ENCODE measurements at places on chromosomes 16 and 17. TPM values are rescaled to one million over a fixed set of nuclear protein-coding genes. Genes with fewer than 3 reads are reported as not detected.

Gene PRRT2
- 71.4 TPM for total RNA-seq

Gene CTRL
- total RNA-seq = 0.40 TPM

Gene PCGF2
- 23.8 TPM for total RNA-seq

Gene ASIC2
- 0.87 TPM for total RNA-seq

Gene CWC25
- total RNA-seq = 15.2 TPM

Gene DOC2B
- total RNA-seq = 0.34 TPM

Gene HS3ST3B1
- 21.2 TPM for total RNA-seq

Gene FBXW10B
- not detected for total RNA-seq

Gene CMTM2
- not detected for total RNA-seq

Gene B4GALNT2
- total RNA-seq = not detected

Gene GNAO1
- total RNA-seq = 1.9 TPM

Gene ZFHX3
- total RNA-seq = 1.5 TPM

Gene C1QTNF8
- not detected for total RNA-seq

- H3K4me1 ChIP-seq = no peaks in the 10 kb centered on the region
- H3K4me3 ChIP-seq = no peak overlapping the region
- H3K27ac ChIP-seq = no peak overlapping the region
- DNase-seq = no peak
- H3K27me3 ChIP-seq = no peaks in the 10 kb centered on the region
These were observed 16.8 kb downstream of the SDR42E1 start for GRCh38 chr16:81994485-81994884.

- DNase-seq = peak; percentile 79
- H3K4me1 ChIP-seq = no peaks in the 10 kb centered on the region
- no peak overlapping the region for H3K4me3 ChIP-seq
- H3K27ac ChIP-seq = peak overlapping the region; percentile 31
These were observed 8.2 kb downstream of the SYNGR2 start for GRCh38 chr17:78176548-78177025.

- H3K4me1 ChIP-seq = peaks cover 14% of the 10 kb centered on the region
- DNase-seq = no peak
- H3K27ac ChIP-seq = no peak overlapping the region
- peaks cover 8% of the 10 kb centered on the region for H3K36me3 ChIP-seq
- peak overlapping the region; percentile 93 for H3K4me3 ChIP-seq
These were observed 730 bp downstream of the KAT7 start for GRCh38 chr17:49789243-49789578.

- H3K4me1 ChIP-seq = peaks cover 17% of the 10 kb centered on the region
- no peaks in the 10 kb centered on the region for H3K36me3 ChIP-seq
- no peak overlapping the region for H3K4me3 ChIP-seq
- no peak for DNase-seq
- no peaks in the 10 kb centered on the region for H3K27me3 ChIP-seq
These were observed 5.1 kb downstream of the UBN1 start for GRCh38 chr16:4852221-4852872.

GRCh38 chr17:3959295-3959899 is 4.8 kb downstream of the ATP2A3 start:
- no peaks in the 10 kb centered on the region for H3K36me3 ChIP-seq
- DNase-seq = no peak
- H3K27ac ChIP-seq = no peak overlapping the region
- peaks cover 45% of the 10 kb centered on the region for H3K27me3 ChIP-seq
- H3K4me1 ChIP-seq = peaks cover 6% of the 10 kb centered on the region

DNA sequence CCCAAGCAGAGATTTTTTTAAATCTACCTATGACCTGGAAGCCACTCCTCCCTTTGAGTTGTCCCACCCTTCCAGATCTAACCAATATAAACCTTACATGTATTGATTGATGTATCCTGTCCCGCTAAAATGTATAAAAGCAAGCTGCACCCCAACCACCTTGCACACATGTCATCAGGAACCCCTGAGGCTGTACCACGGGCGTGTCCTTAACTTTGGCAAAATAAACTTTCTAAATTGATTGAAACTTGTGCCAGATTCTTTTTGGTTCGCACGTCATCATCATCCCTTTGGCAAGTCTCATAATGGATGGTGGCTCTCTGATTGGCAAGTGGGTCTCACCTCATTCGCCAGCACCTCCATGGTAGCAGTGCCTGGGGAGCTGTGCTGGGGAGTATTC is 60.2 kb downstream of the CNGB1 start:
- no peak overlapping the region for H3K4me3 ChIP-seq
- peaks cover 7% of the 10 kb centered on the region for H3K27me3 ChIP-seq
- H3K27ac ChIP-seq = no peak overlapping the region
- DNase-seq = no peak

GRCh38 chr16:85413691-85414663 is 199.1 kb upstream of the GSE1 start:
- no peaks in the 10 kb centered on the region for H3K36me3 ChIP-seq
- H3K4me1 ChIP-seq = no peaks in the 10 kb centered on the region
- no peaks in the 10 kb centered on the region for H3K27me3 ChIP-seq
- no peak overlapping the region for H3K27ac ChIP-seq

- no peak overlapping the region for H3K4me3 ChIP-seq
- no peaks in the 10 kb centered on the region for H3K36me3 ChIP-seq
- H3K27me3 ChIP-seq = no peaks in the 10 kb centered on the region
- no peak overlapping the region for H3K27ac ChIP-seq
These were observed 412.8 kb downstream of the KIF2B start for GRCh38 chr17:54235571-54235970.

DNA sequence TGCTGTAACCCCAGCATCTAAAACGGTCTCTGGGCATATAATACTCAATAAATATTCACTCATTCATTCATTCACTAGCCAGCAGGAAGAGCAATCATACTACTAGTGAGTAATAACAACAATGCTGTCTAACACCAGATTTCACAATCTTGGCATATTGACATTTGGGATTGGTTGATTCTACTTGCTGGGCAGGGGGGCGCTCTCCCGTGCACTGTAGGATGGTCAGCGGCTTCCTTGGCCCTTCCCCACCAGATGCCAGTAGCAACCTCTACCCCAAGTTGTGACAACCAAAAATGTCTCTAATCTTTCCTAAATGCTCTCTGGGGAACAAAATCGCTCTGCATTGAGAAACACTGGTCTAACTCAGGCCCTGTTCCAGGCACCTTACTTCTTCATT is 20.7 kb downstream of the WFDC1 start:
- no peak overlapping the region for H3K27ac ChIP-seq
- no peak overlapping the region for H3K4me3 ChIP-seq
- DNase-seq = no peak
- H3K27me3 ChIP-seq = peaks cover 29% of the 10 kb centered on the region
- no peaks in the 10 kb centered on the region for H3K4me1 ChIP-seq

- peaks cover 5% of the 10 kb centered on the region for H3K4me1 ChIP-seq
- H3K27ac ChIP-seq = no peak overlapping the region
- no peak for DNase-seq
These were observed 37.4 kb upstream of the CCL1 start for GRCh38 chr17:34400301-34400931.

DNA sequence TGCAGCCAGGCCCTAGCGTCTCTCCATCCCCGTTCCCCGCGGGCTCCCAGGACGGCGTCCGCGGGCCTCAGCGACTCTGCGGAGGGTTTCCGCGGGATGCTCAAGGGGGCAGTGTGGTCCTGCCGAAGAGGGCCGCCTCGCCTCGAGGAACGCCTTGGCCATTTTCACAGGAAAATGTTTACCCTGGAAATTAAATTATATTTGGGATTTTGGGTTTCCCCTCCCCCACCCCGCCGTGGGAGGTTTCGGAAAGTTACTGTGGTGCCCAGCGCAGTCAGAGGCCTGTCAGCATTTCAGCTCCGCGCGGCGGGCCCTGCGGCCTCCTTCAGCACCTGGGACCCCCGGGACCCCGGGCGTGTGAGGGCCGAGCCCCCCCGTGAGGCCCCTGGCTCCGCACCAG is 94.5 kb downstream of the PCTP start:
- no peak overlapping the region for H3K27ac ChIP-seq
- DNase-seq = peak; percentile 84
- H3K4me3 ChIP-seq = peak overlapping the region; percentile 37
- no peaks in the 10 kb centered on the region for H3K4me1 ChIP-seq
- H3K27me3 ChIP-seq = peaks cover 7% of the 10 kb centered on the region

DNA sequence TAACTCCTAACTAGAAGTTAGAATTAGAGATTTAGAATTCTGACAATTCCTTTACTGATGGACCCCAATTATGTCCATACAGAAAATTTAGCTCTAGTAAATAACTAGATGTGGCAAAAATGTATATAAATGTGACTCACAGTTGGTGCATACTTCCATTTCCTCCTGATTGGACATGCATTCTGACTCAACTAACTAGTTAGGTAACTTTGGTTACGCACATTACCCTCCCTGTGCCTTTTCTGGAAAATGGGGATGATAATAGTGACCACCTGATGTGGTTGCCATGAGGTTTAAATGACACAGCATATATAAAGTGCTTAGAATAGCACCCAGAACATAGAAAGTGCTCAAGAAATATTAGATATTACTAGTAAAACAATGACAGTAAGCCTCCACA is 550.0 kb upstream of the SALL1 start:
- no peak overlapping the region for H3K4me3 ChIP-seq
- no peak for DNase-seq
- no peaks in the 10 kb centered on the region for H3K27me3 ChIP-seq
- no peaks in the 10 kb centered on the region for H3K4me1 ChIP-seq
- no peaks in the 10 kb centered on the region for H3K36me3 ChIP-seq

DNA sequence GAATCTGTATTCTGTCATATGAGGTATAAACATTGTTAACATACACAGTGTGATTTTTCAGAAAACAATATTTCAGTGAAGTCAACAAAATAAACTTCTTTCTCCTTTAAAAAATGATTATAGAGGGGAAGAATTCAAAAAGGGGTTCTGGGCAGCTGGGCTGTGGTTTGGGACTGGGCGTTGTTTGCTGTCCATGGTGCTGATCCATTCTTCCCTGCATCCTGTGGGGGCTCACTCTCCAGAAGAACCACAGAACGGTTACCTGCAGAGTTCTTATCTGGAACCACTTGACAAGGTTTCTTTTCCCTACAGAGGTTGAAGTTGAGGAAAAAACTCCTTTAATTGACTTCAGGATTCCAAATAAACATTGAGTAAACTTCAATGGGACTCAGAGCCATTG is 1091.0 kb downstream of the CDH8 start:
- no peak overlapping the region for H3K4me3 ChIP-seq
- no peaks in the 10 kb centered on the region for H3K36me3 ChIP-seq
- DNase-seq = peak; percentile 79
- H3K27ac ChIP-seq = no peak overlapping the region
- H3K4me1 ChIP-seq = no peaks in the 10 kb centered on the region
- H3K27me3 ChIP-seq = no peaks in the 10 kb centered on the region

- H3K36me3 ChIP-seq = no peaks in the 10 kb centered on the region
- no peak for DNase-seq
- H3K4me1 ChIP-seq = peaks cover 16% of the 10 kb centered on the region
- peaks cover 41% of the 10 kb centered on the region for H3K27me3 ChIP-seq
- H3K4me3 ChIP-seq = no peak overlapping the region
These were observed 4.5 kb downstream of the ABCC3 start for GRCh38 chr17:50638966-50639713.

- H3K27ac ChIP-seq = no peak overlapping the region
- DNase-seq = no peak
- no peaks in the 10 kb centered on the region for H3K27me3 ChIP-seq
- peaks cover 17% of the 10 kb centered on the region for H3K4me1 ChIP-seq
These were observed 59.2 kb downstream of the TBC1D16 start for GRCh38 chr17:79976451-79976850.

DNA sequence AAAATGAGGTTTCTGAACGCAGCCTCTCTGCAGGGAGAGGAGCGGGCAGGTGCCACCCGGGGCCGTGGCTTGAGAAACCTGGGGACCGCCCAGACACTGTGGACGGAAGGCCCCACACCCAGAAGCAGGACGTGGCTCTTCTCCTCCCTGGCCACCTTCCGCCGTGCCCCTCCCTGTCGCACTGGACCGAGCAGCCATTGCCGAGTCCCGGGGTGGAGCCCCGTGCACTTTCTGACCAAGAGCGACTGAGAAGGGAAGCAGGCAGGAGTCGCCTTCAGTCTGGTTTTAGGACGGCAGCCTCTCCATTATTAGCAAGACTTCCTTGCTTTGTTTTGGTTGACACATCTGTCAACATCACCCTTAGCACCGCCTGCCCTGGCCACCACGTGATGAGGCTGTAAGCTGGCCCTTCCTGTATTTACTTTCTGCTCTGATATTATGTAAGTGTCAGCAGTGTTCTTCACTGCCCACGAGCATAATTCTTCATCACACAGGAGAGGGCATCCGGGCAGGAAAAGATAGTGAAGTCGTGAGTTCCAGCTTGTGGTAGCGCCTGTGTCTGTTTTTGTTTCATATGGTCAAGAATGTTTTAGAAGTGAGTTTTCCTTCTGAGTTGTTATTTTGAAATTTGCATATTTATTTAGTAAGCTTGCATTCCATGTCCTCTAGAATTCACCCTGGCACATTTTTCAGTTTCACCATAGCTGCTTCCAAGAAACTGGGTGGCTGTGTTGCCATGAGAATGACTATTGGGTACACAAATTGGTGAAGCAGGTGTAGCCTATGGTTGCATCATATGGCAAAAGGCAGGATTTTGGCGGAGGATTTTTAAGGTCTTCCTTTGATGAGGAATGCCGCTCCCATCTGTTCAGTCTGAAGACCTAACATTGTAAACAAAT is 1.0 kb downstream of the HERPUD1 start:
- H3K27ac ChIP-seq = peak overlapping the region; percentile 92
- DNase-seq = peak; percentile 69
- H3K4me1 ChIP-seq = peaks cover 26% of the 10 kb centered on the region
- H3K27me3 ChIP-seq = no peaks in the 10 kb centered on the region
- peak overlapping the region; percentile 95 for H3K4me3 ChIP-seq

- DNase-seq = no peak
- H3K4me3 ChIP-seq = no peak overlapping the region
- peaks cover 12% of the 10 kb centered on the region for H3K36me3 ChIP-seq
- H3K27me3 ChIP-seq = no peaks in the 10 kb centered on the region
- no peak overlapping the region for H3K27ac ChIP-seq
These were observed 30.5 kb downstream of the ETV4 start for GRCh38 chr17:43515656-43516055.

DNA sequence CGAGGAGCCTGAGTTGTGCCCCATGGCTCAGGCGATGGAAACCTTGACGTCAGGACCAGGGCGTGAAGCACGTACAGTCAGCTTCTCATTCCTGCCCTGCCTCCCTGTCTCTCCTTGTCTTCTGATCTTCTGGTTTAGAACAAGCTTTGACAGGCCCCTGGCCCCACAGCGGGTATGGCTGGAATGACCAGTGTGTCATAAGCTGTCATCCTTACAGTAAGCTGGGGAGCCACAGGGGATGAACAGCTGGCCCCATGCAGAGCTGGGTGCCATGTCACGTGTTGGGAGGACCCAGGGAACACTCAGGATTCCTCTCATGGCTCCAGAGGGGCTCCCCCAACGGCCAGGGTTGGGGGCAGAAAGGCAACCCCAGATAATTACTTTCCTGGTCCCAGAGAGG is 157.6 kb upstream of the PLCG2 start:
- H3K36me3 ChIP-seq = no peaks in the 10 kb centered on the region
- H3K27me3 ChIP-seq = no peaks in the 10 kb centered on the region
- H3K27ac ChIP-seq = no peak overlapping the region
- no peak for DNase-seq
- peaks cover 15% of the 10 kb centered on the region for H3K4me1 ChIP-seq
